ENCODE measurements at places on chromosomes 3 and 15.

DNA sequence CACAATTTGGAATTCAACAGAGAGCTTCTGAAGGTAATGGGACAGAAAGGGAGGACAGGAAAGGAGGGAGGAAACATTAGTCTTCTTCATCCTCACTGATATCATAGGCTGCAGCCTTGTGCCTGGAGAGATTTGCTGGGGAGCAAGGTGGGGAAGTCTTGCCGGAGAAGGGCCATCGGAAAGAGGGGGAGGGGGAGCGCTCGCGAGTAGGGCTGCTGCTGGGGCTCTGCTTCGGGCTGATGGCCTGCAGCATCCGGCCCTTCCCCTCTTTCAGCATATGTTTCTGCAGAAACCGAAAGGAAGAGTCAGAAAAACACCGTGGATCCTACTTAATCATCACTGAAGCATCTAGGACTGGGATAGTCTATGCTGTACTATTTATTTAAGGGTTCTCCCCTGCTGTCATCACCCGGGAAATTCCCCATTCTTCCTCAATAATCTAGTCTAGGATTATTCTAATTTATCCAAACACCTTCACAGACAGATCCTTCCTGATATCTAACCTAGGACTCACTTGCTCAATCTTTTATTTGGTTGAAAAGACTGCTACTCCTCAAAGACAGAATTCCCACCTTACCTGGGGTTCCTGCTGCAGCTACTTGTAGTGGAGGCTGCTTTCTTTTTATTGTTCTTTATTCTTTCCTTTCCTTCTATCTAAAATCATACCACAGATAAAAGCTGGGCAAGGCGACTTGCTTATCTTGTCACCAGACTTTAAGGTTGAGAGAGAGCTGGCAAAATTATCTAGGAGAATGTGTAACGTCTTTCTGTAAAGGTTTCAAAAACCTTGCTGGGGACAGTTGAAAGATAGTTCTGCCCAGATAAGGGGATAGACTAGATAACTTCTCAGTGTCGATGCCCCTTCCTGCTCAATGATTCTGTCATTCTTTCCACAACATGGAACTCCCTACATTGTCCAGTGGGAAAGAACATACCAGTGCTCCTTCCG is 22.6 kb downstream of the SLC51A start:
- DNase-seq: no peak

DNA sequence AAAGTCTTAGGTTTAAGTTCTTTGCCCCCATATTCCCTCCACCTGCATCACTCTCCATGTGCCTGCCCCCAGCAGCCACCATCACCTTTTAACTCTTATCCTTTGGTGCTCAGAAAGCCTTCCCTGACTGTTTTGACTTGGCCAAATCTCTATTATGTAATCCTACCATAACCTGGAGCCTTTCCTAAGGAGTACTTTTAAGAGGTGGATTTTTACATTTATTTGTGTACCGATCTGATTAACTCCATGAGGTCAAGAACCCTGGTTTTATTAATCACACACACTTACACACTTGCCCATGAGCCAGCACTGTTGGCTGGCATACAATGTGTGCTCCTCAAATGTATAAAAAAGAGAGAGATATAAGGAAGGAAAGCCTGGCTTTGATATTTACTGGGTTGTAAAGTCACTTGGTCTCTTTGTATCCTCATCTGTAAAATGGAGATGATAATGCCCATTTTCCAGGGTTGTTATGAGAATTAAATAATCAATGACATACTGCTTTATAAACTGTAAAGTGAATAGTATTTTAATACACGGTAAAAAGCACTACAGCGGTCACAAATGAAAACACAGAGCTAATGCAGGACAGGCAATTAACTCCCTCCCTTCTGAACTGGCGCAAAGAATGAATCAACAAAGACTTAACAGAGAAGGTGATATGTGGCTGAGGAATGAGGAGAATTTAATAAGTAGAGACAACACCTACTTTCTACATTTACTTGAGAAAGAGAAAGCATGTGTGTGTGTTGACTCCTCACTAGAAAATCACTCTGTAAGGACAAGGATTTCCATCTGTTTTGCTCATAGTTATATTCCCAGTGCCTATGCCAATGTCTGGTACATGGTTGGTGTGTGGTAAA is 45.4 kb downstream of the ATP13A4 start:
- no peak for DNase-seq

GRCh38 chr3:72558001-72558400 is 290.2 kb downstream of the SHQ1 start:
- no peak for DNase-seq

DNA sequence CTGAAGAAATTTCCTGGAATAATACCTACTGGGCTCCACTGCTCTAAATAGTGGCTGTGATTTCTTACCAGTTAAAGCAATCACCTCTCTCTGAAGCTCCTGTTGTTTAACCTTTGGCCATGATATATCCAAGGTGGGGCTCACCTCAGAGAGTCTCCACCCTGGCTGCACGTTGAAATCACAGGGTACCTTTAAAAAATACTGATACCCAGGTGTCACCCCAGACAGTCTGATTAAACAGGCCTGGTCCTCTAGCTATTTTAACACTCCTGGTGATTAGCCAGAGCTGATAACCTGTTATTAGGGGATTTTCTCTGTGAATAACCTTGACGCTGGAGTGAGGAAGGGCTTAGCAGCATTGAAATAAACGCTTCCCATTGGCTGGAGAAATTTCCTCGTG is 22.3 kb upstream of the ZBTB38 start:
- DNase-seq: no peak

GRCh38 chr15:98813951-98814350 is 165.6 kb downstream of the IGF1R start:
- DNase-seq: no peak

All from mesenteric fat pad (tissue), 1 donor.